Spleen (tissue), 13 donors: ENCODE measurements at places on chromosomes 4 and X.

- no peak overlapping the region for H3K4me3 ChIP-seq
- no peaks in the 10 kb centered on the region for H3K36me3 ChIP-seq
- H3K27me3 ChIP-seq: no peaks in the 10 kb centered on the region
- H3K4me1 ChIP-seq: no peaks in the 10 kb centered on the region
- H3K27ac ChIP-seq: no peak overlapping the region
Observed at GRCh38 chrX:39396358-39396995, 595.2 kb downstream of the MID1IP1 start.

DNA sequence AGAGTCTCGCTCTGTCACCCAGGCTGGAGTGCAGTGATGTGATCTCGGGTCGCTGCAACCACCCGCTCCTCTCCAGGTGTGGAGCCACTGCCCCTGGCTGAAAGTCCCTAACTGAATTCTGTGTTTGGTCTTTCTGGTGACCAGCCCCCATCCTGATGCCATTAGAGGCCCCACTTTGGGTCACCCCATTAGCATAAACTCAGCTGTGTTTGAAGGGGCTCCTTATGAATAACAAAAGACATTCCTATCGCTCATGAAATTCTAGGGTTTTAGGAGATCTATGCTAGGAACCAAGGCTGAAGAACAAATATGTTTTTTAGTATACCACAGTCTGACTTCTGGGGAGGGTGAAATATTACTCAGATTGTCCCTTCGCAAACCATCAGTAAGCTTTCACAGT lies 652.9 kb downstream of the ADGRL3 start:
- H3K27ac ChIP-seq: no peak overlapping the region
- no peaks in the 10 kb centered on the region for H3K36me3 ChIP-seq

DNA sequence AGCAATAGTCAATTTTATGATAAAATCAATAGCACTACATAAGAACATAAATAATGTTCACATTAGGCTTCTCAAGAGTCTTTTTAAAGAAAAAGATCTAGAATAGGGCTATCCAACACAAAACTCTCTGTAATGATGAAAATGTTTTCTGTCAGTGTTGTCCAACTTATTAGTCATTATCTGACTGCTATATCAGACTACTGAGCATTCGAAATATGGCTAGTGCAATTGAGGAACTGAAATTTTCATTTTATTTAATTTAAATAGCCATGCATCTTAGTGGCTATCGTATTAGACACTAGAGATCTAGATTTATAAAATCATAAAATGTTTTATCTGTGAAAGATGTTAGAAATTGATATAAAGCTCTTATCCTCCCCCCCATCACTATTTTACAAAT lies 26.0 kb downstream of the PARM1 start:
- H3K4me1 ChIP-seq: no peaks in the 10 kb centered on the region
- no peak for DNase-seq
- H3K4me3 ChIP-seq: no peak overlapping the region
- H3K36me3 ChIP-seq: no peaks in the 10 kb centered on the region
- H3K27ac ChIP-seq: no peak overlapping the region
- no peaks in the 10 kb centered on the region for H3K27me3 ChIP-seq

- H3K27ac ChIP-seq: peak overlapping the region; percentile 86
- H3K36me3 ChIP-seq: no peaks in the 10 kb centered on the region
- DNase-seq: peak; percentile 87
- no peaks in the 10 kb centered on the region for H3K27me3 ChIP-seq
Observed at GRCh38 chrX:10106806-10107205, 50.0 kb upstream of the CLCN4 start.

- H3K27ac ChIP-seq: peak overlapping the region; percentile 90
- H3K36me3 ChIP-seq: no peaks in the 10 kb centered on the region
- H3K27me3 ChIP-seq: no peaks in the 10 kb centered on the region
Observed at GRCh38 chrX:13090027-13090338, 45.6 kb upstream of the FAM9C start.

- H3K27me3 ChIP-seq: no peaks in the 10 kb centered on the region
- no peaks in the 10 kb centered on the region for H3K4me1 ChIP-seq
- no peaks in the 10 kb centered on the region for H3K36me3 ChIP-seq
- no peak overlapping the region for H3K27ac ChIP-seq
Observed at GRCh38 chr4:64144994-64145393, 264.3 kb downstream of the TECRL start.

DNA sequence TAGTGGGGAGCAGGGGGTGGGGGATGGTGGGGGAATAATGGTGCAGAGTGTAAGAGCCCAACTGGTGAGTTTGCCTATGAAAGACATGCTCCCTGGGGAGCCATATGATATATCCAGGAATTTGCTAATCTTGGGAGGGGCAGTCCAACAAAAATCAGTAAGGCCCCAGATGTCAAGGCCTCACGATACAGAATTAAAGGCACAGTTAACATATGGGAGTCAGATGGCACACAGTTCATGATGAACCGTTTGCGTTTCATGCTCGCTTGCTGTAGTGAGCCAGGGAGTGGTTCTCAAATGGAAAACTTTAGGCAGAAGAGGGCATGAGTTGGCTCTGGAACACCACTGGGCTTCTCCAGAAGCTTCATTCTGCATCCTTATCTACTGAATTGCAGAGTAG lies 33.9 kb upstream of the VCX2 start:
- DNase-seq: no peak
- H3K4me3 ChIP-seq: no peak overlapping the region
- H3K27me3 ChIP-seq: no peaks in the 10 kb centered on the region
- no peak overlapping the region for H3K27ac ChIP-seq
- H3K4me1 ChIP-seq: no peaks in the 10 kb centered on the region
- no peaks in the 10 kb centered on the region for H3K36me3 ChIP-seq

GRCh38 chr4:158166701-158167100 lies 6.1 kb downstream of the GASK1B start:
- no peak overlapping the region for H3K4me3 ChIP-seq
- no peaks in the 10 kb centered on the region for H3K36me3 ChIP-seq
- peaks cover 29% of the 10 kb centered on the region for H3K27me3 ChIP-seq
- peaks cover 49% of the 10 kb centered on the region for H3K4me1 ChIP-seq
- no peak overlapping the region for H3K27ac ChIP-seq

- H3K27me3 ChIP-seq: no peaks in the 10 kb centered on the region
- H3K27ac ChIP-seq: no peak overlapping the region
- DNase-seq: no peak
- H3K4me1 ChIP-seq: peaks cover 10% of the 10 kb centered on the region
- no peak overlapping the region for H3K4me3 ChIP-seq
- H3K36me3 ChIP-seq: no peaks in the 10 kb centered on the region
Observed at GRCh38 chr4:17385403-17385802, 126.5 kb downstream of the QDPR start.

- H3K36me3 ChIP-seq: no peaks in the 10 kb centered on the region
- no peak for DNase-seq
- H3K4me1 ChIP-seq: no peaks in the 10 kb centered on the region
Observed at GRCh38 chrX:141814213-141814857, 23.8 kb upstream of the MAGEC3 start.

- no peaks in the 10 kb centered on the region for H3K36me3 ChIP-seq
- H3K27ac ChIP-seq: no peak overlapping the region
- DNase-seq: no peak
- no peak overlapping the region for H3K4me3 ChIP-seq
Observed at GRCh38 chr4:144565527-144566195, 80.3 kb upstream of the HHIP start.

- H3K36me3 ChIP-seq: no peaks in the 10 kb centered on the region
- no peak for DNase-seq
- H3K27me3 ChIP-seq: no peaks in the 10 kb centered on the region
Observed at GRCh38 chrX:130556951-130557350, 155.2 kb downstream of the RBMX2 start.

DNA sequence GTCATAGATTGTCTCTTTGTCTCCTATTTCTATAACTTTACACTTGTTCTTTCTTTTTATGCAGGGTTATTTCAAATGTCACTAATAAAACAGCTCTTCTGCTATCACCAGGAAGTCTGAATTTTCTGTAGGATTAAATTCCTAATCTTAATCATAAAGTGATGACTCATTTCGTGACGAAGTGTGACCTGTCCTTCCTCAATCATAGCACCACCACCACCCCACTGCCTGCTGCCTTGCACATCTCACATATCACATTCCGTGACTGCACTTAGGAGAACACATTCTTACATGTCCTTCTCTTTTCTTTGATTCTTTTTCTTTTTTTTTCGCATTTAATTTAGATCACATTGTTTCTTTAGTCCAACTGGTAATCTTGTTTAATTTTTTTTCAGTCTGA lies 57.7 kb upstream of the UGT2B7 start:
- no peaks in the 10 kb centered on the region for H3K27me3 ChIP-seq
- no peaks in the 10 kb centered on the region for H3K36me3 ChIP-seq
- no peak overlapping the region for H3K27ac ChIP-seq
- DNase-seq: no peak
- no peaks in the 10 kb centered on the region for H3K4me1 ChIP-seq

DNA sequence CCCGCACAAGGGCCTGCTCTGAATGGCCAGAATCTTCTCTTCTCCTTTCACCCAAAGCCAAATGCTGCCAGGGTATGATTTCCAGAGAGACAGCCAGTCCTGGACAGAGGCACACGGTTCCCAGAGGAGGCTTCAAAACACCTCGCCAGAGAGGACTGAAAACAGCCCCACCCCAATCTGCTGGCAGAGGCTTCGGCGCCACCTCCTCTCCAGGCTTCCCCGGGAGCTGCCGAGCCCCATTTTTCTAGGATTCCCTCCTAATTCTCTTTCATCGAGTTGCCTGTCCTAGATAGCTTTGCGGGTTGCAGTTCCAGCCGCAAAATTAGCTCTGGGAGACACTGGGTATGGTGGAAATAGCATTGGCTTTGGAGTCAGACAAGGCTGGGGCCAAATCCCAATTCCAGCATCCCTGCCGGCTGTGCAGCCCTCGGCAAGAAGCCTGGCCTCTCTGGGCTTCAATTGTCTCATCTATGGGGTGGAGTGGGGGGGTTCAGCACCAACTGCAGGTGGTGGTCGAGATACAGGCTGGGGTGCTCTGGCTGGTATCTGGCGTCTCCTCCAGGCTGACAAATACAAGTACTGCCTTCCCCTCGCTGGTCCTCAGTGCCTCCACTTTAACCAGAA lies 22.6 kb downstream of the PPP2R2C start:
- H3K4me1 ChIP-seq: peaks cover 19% of the 10 kb centered on the region
- no peak overlapping the region for H3K27ac ChIP-seq
- DNase-seq: no peak
- H3K27me3 ChIP-seq: no peaks in the 10 kb centered on the region

- H3K4me1 ChIP-seq: no peaks in the 10 kb centered on the region
- no peaks in the 10 kb centered on the region for H3K36me3 ChIP-seq
- H3K27me3 ChIP-seq: no peaks in the 10 kb centered on the region
- no peak for DNase-seq
- H3K4me3 ChIP-seq: no peak overlapping the region
Observed at GRCh38 chr4:137700072-137700471, 167.8 kb upstream of the PCDH18 start.

DNA sequence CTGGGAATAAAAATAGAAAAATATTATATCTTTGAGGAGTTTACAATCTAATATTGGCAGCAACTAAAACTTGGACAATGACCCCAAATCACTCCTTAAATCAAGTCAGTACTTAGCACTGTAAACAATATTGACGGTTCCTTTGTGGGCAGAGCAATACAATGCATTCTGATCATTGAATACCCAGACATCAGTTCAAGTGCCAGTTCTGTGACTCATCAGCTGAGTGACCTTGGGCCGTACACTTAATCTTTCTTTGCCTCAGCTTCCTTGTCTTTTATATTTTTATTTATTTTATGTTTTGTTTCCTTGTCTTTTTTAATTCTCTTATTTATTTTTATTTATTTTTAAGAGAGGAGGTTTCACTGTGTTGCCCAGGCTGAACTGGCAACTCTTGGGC lies 112.2 kb upstream of the ANXA3 start:
- H3K4me3 ChIP-seq: no peak overlapping the region
- no peaks in the 10 kb centered on the region for H3K36me3 ChIP-seq
- H3K27ac ChIP-seq: no peak overlapping the region
- H3K4me1 ChIP-seq: no peaks in the 10 kb centered on the region
- no peak for DNase-seq

- no peak overlapping the region for H3K4me3 ChIP-seq
- DNase-seq: no peak
- H3K4me1 ChIP-seq: no peaks in the 10 kb centered on the region
- no peaks in the 10 kb centered on the region for H3K27me3 ChIP-seq
- H3K27ac ChIP-seq: no peak overlapping the region
- no peaks in the 10 kb centered on the region for H3K36me3 ChIP-seq
Observed at GRCh38 chr4:189979196-189980047, 38.8 kb downstream of the FRG1 start.

- no peak overlapping the region for H3K4me3 ChIP-seq
- no peak overlapping the region for H3K27ac ChIP-seq
- no peaks in the 10 kb centered on the region for H3K36me3 ChIP-seq
- no peaks in the 10 kb centered on the region for H3K4me1 ChIP-seq
- H3K27me3 ChIP-seq: no peaks in the 10 kb centered on the region
Observed at GRCh38 chr4:140130677-140131076, 23.3 kb downstream of the MAML3 start.

- DNase-seq: no peak
- no peaks in the 10 kb centered on the region for H3K27me3 ChIP-seq
- no peaks in the 10 kb centered on the region for H3K4me1 ChIP-seq
- H3K4me3 ChIP-seq: no peak overlapping the region
- no peak overlapping the region for H3K27ac ChIP-seq
- H3K36me3 ChIP-seq: no peaks in the 10 kb centered on the region
Observed at GRCh38 chr4:113502906-113503305, 258.6 kb downstream of the CAMK2D start.

GRCh38 chr4:15930314-15930713 lies 8.2 kb downstream of the FGFBP1 start:
- no peak overlapping the region for H3K27ac ChIP-seq
- no peaks in the 10 kb centered on the region for H3K36me3 ChIP-seq
- no peaks in the 10 kb centered on the region for H3K4me1 ChIP-seq
- no peak overlapping the region for H3K4me3 ChIP-seq

GRCh38 chrX:13717700-13718472 lies 16.5 kb downstream of the TRAPPC2 start:
- no peaks in the 10 kb centered on the region for H3K27me3 ChIP-seq
- DNase-seq: no peak
- H3K27ac ChIP-seq: no peak overlapping the region
- no peaks in the 10 kb centered on the region for H3K36me3 ChIP-seq
- no peak overlapping the region for H3K4me3 ChIP-seq

DNA sequence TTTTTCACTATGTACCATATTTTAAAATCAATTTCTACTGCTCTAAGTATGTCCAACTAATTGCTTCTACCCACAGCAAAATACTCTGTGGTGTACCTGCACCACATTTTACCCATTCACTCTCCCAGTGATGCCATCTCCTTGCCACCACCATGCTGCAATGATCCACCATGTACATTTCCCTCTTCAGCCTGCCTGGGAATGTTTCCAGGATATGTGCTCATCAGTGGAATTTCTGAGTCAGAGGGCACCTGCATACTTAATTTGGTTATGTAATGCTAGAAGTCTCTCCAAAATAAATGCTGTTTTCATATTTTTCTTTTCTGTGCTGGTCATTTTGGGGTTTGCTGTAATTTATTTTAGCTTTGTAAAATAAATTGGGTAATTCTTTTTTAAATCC lies 33.2 kb upstream of the OCIAD2 start:
- no peak overlapping the region for H3K27ac ChIP-seq
- H3K4me1 ChIP-seq: no peaks in the 10 kb centered on the region
- no peaks in the 10 kb centered on the region for H3K36me3 ChIP-seq
- no peak for DNase-seq
- H3K4me3 ChIP-seq: no peak overlapping the region

GRCh38 chrX:134631426-134632346 lies 26.6 kb downstream of the PLAC1 start:
- no peak overlapping the region for H3K27ac ChIP-seq
- no peaks in the 10 kb centered on the region for H3K27me3 ChIP-seq
- no peak for DNase-seq
- H3K36me3 ChIP-seq: no peaks in the 10 kb centered on the region
- no peaks in the 10 kb centered on the region for H3K4me1 ChIP-seq
- no peak overlapping the region for H3K4me3 ChIP-seq
